Neuronal stem cell (in vitro differentiated cells): ENCODE measurements at places on chromosomes 11 and 22.

GRCh38 chr11:121762820-121763219, 310.1 kb upstream of the SORL1-AS1 start:
- no peak for DNase-seq

DNA sequence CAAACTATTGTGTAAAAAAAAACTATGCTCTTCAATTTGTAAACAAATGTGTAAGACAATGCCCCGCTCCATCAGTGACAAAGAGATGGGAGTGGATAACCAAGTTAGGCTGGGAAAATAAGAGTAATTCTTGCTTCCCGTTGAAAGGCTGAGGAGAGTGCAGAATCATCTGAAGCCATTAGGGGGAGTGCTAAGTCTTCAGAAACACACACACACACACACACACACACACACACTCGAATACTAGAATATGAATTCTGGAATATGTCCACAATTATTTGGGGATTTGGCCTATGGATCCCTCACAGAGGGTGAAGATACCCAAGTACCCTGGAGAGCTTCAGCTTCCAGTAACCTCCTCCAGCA, 27.8 kb upstream of the ROBO3 start:
- DNase-seq = no peak

- no peak for DNase-seq
Observed at GRCh38 chr11:69479591-69480271, 1.7 kb upstream of the LINC01488 start.

- peak; percentile 64 for DNase-seq
Observed at GRCh38 chr22:37187891-37188761, at the start of gene C1QTNF6. Gene C1QTNF6, minus strand, starts transcription at chr22:37188247. Its CDS starts 34 bp downstream, at chr22:37188213.

GRCh38 chr11:64877390-64878222, 815 bp downstream of the EHD1 start:
- no peak for DNase-seq

- DNase-seq = no peak
Observed at GRCh38 chr11:13376838-13377237, 86.2 kb downstream of the BTBD10 start.

DNA sequence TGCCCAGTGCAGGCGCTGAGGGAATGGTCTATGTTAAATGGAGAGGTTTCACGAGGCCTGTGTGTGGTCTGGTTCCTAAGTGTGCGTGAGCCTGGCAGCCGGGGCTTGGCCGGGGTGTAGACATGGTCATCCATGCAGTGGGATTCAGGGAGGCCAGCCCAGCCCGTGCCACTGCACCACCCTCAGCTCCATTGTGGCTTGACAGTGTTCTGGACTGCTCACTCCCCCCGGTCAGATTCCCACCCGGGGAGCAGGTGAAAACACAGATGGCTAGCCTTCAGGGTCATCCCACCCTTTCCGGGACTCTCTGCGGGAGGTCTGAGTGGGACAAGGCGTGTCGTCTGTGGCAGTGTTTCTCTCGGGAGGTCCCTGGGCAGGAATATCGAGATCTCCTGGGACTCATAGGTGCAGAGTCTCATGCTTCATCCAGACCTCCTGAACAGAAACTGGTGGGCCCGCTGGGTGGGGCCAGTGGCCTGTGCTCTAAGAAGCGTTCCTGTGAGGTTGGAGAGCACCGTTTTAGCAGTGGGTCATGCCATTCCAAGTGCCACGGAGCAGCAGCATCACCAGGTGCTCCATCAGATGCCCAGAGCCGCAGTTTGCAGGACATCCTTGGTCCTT, 52.3 kb downstream of the ST14 start:
- no peak for DNase-seq

DNA sequence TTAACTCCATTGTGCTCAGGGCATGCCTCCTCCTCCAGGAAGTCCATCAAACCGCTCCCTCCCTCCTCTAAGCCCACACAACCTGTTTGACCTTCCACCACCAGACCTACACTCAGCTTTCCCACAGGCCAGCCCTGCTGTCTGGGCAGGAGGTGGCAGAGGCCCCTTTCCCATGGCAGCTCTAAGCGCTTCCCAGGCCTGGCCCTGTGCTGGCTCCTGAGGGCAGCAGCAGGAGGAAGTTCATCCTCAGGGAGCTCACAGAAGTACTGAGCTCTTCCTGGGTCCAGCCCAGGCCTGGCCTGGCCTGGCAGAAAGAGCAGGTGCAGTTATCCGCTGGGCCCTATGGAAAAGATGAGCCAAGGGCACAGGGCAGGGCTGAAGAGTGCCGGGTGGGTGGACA, 31.4 kb downstream of the ARAP1 start:
- no peak for DNase-seq
